Kidney capillary endothelial cell (primary cell): ENCODE measurements at places on chromosomes 7 and 10.
A peak's percentile ranks its signal among the peaks of the same experiment; 100 is the strongest.

DNA sequence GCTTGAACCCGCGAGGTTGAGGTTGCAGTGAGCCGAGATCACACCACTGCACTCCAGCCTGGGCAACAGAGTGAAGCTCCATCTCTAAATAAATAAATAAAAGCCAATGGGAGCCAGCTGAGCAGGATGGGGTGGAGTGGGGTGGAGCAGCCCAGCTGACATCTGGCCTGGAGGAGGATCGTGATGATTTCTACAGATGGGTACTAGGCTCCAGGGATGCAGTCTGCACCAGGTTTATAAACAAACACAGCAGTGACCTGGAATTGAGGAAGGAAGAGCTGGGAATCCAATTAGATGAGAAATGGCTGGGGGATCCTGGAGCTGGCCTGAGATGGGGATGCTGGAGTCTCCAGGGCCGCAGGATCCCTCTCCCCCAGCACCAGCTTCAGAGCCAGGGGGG lies 7.3 kb upstream of the GRIFIN start:
- no peak for DNase-seq

DNA sequence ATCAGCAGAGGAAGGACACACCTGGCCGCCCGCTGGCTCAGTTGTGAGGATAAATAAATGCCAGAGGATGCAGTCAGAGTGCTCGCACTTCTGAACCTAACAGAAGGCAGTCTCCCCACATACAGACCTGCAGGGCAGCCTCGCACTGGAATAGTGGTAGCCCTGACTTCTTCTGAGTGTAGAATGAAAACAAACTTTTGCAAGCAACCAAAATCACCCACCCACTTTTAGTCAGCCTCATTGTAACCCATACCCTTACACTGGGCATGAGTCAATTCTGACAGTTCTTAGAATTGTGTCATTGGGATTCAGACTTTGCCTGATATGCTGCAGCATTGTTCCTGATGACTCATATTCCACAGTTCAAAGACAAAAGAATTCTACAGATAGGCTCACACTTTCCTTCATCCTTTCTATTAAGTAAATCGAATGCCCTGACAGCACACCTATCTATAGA lies 167.0 kb upstream of the CDK1 start:
- peak; percentile 85 for DNase-seq

DNA sequence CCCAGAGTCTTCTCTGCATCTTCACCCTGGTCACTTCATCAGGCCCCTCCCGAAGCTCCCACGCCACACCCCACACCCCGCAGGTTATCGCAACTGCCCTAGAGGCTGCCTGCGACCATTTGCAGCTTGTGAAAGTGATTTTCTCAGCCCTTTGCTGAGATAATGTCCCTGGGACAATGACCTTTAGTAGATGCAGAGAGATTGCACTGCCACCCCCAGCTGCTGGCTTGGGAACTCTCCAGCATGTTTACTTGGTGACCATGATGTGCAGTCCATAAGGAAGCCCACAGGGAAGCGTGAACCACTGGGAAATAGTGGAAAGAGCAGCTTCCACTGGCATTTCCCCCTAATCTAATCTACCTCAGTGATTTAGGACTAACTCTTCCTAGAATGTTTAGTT lies 97.3 kb downstream of the WNT2 start:
- DNase-seq = no peak

- no peak for DNase-seq
These were observed 249.1 kb upstream of the PITRM1 start for GRCh38 chr10:3421537-3422257.

DNA sequence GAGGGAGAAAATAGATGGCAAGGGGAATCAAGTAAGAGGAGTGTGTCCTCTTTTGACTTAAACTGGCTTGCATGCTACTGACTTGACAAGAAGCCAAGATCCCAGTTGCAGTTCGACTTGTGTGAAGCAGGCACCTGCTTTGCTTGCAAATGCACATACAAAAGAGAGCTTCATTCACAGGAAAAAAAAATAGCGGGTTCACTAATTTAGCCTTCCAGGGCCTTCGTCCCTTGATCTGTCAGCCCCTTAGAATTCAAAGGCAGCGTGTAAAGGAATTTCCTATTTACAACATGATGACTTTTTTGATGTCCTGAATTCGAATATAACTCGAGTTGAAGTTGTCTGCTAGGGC lies 192.1 kb downstream of the CELF2 start:
- DNase-seq = no peak

- no peak for DNase-seq
These were observed 77.4 kb upstream of the PRR15 start for GRCh38 chr7:29486191-29486700.

DNA sequence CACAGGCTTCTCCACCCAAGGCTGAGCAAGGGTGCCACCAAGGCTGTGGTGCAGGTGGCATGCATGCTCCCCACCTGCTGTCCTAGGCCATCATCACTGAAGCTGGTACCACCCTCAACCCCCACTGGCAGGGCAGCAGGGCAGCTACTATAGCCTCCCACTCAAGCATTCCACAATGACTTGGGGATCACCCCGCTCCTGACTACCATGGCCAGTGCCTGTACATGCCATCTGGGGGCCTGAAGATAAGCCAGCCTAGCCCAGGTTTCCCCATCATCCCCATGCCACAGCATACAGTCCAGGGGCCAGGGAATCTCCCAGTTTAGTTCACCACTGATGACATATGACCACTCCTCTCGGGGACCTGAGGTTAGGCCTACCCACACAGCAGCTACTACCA lies 510.9 kb upstream of the LRRTM3 start:
- DNase-seq = no peak

DNA sequence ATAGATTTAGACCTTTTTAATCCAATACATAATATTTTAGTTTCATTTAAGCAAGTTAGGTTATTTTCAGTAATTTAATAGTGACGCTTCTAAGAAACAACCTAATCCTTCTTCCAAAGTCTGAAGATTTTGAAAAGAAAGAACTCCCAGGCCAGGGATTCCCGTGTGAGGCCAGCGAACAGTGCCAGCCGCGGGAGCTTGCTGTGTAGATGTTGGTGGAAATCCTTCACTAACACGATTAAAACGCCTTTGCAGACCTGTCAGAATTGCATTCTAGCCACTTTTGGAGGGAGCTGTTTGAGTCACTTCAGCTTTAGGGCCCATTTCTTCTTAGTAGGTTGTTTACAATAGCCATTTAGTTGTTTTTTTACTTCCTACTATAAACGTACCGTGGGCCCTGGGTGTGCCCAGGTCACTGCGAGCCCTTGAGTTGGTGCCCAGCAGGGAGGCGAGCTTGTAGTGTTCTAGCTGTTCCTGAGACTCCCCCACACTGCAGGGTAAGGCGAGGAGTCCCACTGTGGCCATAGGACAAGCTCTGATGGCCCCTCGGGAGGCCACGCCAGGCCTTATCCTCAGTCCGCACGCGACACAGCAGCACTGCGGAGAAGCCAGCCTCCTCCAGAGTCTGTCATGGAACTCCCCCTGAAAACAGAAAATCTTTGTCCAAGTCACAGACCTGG lies 32.3 kb downstream of the PPP2R2D start:
- no peak for DNase-seq

DNA sequence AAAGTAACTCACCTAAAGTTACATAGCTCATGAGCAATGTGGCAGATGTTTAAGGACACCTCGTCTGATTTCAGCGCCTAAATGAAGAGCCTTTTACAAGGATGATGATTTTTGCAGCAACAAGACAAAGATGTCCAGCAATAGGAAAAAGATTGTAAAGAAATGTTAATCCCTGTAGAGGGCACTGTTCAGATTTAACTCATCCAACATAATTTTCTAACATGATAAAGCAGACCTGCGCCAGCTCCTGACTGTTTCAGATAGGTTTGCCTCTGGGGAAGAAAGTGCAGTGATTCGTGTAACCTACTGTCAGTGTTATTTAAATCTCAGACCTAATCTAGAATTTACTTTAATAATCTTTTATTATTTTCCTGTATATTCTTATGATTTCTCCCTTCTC lies 595.2 kb downstream of the AUTS2 start:
- DNase-seq = no peak

GRCh38 chr10:88858491-88858890 lies 6.8 kb upstream of the ANKRD22 start:
- DNase-seq = no peak

DNA sequence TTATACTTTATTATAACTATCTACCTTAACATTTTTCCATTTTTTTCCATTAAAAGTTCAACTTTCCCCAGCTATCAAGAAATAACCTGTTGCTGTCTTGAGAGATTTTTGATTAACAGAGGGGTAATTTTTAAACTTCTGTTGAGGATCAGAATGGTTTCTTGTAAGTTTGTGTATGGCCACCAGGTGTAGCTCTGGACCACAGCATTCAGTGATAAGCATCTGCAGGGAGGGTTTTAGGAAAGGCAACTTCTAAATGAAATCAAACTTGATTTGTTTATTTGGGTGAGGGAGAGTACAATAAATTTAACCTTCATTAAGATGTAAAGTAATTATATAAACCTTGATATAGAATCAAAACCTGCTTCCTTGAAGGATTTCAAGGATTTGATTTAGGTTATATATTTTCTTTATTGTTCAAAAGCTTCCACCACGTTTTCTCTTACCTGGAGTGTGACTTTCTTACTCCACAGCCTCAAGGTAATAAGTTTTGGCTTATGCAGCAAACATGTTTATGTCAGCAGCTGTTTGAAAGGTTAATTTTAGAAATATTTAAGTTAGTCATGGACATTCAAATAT lies 153.3 kb downstream of the STK31 start:
- peak; percentile 4 for DNase-seq

DNA sequence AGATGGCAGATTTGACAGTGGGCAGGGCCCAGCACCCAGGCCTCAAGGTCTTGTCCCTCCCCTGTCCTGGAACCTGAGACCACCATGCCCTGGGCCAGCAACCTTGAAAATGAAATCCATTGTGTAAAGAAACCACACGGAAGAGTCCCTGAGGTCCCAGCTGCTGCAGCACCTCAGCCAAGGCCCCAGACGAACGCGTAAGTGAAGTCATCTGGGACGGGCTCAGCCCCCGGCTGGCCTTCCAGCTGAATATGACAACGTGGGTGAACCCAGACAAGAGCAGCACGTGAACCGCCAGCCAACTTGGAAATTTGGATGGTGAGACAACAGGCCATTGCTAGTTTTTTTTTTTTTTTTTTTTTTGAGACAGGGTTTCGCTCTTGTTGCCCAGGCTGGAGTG lies 70.3 kb downstream of the CYTH3 start:
- no peak for DNase-seq

DNA sequence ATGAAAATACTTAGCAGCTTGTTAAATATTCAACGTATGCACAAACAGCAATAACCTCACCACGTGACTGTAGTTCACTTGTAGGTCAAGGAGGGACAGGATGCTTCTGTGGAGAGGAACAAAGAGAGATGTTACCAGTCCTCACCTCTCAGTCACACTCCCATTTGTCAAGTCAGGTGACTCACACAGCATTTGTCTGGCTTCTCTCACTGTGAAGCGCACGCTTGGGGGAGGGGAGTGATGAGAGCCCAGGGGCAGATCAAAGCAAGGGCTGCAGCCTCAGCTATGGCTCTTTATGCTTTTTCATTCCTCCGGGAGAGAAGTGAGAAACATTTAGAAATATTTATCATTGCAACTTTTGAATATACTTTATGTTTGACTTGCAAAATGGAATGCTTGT lies 2.9 kb upstream of the RBM20 start:
- peak; percentile 36 for DNase-seq

DNA sequence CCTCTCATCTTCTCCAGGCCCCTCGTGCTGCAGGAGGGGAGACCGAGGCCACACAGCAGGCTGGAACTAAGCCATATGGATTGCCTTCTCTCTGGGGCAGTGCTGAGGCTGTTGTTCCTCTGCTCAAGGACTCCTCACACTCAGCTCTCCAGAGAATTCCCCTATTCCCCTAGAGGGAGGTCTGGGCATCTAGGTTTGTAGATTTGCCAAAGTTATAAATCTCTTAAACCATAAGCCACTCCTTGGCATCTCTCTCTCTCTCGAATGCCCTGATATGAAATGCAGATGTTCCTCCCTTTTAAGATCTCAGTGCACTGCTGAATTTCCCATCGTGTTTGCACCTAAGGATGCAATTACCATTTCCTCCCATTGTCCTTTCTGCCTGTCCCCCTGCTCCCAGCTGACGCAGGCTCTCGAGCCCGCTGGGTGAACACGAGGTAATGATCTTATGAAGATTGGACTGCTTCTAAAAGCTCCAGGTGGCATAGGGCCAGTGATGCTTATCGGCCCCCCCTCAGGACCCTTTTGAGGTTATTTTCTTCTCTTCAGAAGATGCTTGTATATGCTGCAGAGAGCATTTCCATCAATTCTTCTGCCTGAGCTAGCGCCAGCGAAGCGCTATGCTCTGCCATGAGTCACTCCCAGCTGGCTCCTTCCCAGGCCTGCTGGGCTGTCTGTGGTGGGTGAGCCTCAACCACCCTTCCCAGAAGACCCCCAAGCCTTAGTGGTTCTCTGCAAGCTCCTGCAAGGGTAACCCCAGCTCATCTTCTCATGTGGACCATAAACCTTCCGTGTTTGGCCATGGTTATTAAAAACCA lies 41.6 kb upstream of the AQP1 start:
- peak; percentile 72 for DNase-seq

DNA sequence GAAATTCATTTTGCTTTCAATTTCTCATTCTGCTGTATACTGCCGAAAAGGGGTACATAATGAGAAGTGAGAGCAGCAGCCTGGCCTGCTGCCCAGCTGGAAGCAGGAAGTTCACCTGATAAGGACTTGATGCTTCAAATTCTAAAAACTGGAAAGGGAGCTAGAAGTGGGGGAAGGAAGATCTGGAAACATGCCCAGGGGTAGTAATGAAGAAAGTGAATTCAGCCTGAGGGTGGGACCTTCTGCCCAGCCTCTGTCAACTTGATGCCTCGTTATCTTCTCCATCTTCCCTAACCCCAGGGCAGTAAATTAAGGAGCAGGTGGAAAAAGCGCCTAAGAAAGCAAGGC lies 69.4 kb downstream of the ARMH3 start:
- DNase-seq = no peak

GRCh38 chr7:111274857-111275256 lies 183.9 kb downstream of the LRRN3 start:
- DNase-seq = no peak

- no peak for DNase-seq
These were observed 108.8 kb upstream of the LRGUK start for GRCh38 chr7:134018306-134018705.

DNA sequence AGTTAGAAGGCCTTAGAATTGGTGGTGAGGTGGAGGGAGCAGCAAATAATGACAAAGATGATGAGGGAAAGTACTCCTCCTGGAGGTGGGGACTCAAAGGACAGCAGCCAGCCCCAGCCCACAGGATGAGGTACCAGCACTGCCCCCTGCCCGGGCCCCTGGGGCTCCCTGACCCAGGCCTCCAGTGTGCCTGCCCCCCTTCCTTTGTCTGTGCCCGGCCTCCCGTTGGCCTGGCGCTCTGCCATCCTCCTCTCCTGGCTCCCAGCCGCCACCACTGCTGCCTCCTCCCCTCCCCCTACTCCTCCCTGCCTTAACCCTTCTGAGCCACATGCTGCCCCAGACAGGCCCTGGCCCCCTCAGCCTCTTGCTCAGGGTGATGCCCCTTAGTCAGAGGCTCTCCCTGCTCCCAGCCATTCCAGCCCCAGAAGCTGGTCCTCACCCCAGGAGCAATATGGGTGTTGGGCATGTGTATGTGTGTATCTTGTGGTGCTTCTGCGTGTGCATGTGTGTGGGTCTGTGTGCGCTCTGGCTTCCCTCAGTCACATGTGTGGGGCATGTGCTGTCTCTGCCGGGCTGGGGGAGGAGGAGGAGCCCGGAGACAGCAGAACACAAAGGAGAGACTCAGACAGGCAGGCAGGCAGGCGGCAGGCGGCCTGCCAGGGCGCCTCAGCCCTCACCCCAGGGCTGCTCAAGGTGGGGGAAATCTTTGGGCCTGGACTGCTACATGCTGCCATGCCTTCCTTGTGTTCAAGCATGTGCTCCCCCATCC lies 2.6 kb downstream of the LDB1 start:
- peak; percentile 61 for DNase-seq

GRCh38 chr7:138176060-138176459 lies 99.8 kb downstream of the AKR1D1 start:
- no peak for DNase-seq
